B cell (primary cell): ENCODE measurements at places on chromosomes 7 and 10.

- no peak for DNase-seq
Observed at GRCh38 chr7:2016021-2016631, 216.6 kb downstream of the MAD1L1 start.

- peak; percentile 82 for DNase-seq
Observed at GRCh38 chr7:77759294-77759889, 38.8 kb downstream of the TMEM60 start.

DNA sequence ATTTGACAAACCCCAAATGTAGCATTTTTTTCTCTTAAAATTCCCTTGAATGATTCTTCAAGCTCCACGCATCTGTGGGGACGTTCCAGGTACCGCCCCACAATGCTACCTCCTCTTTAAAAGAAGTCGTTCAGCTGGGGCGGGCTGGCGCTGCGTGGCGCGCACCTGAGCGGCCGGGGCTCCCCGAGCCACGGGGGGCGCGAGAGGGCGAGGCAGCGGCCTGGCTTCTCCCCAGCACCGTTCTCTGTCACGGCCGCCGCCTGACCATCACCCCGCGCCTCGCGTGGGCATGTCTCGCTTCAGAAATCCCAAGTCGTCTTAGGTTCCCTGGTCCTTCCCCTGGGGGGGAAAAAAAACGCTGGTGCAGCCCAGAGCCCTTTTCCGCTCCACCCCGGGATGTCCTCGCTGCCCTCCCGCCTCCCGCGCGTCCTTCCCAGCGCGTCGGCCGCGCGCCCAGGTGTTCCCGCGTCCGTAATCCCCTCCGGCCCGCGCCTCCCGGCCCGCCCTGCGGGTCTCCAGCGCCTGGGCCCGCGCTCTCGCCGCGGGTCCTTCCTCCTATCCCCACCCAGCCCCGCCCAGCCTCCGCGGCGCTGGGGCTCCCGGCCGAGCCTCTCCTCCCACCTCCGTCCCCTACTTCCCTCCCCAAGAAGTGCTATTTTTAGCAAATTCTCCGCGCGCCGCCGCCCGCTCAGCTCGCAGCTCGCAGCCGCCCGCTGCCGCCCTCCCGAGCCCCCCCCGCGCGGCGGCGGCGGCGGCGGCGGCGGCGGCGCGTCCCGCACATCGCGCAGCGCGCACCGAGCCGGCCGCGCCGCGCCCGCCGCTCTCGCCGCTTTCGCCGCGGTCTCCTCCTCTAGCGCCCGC, 58.7 kb upstream of the PRPS1L1 start:
- DNase-seq: peak; percentile 44

GRCh38 chr10:49397036-49397999, 1.4 kb upstream of the DRGX start:
- no peak for DNase-seq

GRCh38 chr10:1378473-1378872, 322.3 kb downstream of the WDR37 start:
- no peak for DNase-seq

GRCh38 chr7:101100858-101101847, 15.9 kb downstream of the TRIM56 start:
- no peak for DNase-seq

- peak; percentile 19 for DNase-seq
Observed at GRCh38 chr7:12490107-12490688, 80.3 kb upstream of the SCIN start.

DNA sequence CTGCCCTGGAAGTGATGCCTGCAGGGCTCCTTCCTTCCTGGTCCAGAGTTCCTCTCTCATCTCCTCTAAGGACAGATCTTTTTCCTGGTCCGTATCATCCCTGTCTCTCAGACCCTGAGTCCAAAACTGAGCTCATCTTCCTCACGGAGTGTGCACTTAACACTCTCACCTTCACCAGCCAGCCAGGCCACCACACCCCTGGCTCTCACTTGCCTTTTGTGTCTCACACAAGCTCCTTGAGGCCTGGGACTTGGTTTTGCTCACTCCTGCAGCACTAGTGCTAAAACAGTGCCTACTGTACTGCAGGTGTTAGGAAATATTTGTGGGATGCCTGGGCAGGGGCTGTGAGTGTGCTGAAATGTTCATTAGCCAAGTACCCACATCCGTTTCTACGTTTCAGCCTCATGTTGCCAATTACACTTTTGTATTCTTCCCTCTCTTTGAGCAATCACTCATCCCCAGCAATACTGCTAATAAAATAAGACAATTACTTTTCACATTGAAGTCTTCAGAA, 21.4 kb upstream of the PARP12 start:
- DNase-seq: no peak

- DNase-seq: no peak
Observed at GRCh38 chr10:5511231-5511884, 12.0 kb upstream of the CALML5 start.
